ENCODE measurements at places on chromosomes 3 and 15.

GRCh38 chr3:133965906-133966305, 63.8 kb downstream of the SLCO2A1 start:
- DNase-seq = no peak

GRCh38 chr15:37015451-37015850, 84.9 kb downstream of the MEIS2 start:
- no peak for DNase-seq

GRCh38 chr3:14902719-14903118, 44.7 kb upstream of the NR2C2 start:
- no peak for DNase-seq

GRCh38 chr3:178847190-178847589, 224.4 kb downstream of the ZMAT3 start:
- DNase-seq = no peak

- no peak for DNase-seq
These were observed 42.9 kb upstream of the LPP start for GRCh38 chr3:188111002-188111584.

- DNase-seq = no peak
These were observed 25.8 kb downstream of the CCDC12 start for GRCh38 chr3:46950650-46951241.

DNA sequence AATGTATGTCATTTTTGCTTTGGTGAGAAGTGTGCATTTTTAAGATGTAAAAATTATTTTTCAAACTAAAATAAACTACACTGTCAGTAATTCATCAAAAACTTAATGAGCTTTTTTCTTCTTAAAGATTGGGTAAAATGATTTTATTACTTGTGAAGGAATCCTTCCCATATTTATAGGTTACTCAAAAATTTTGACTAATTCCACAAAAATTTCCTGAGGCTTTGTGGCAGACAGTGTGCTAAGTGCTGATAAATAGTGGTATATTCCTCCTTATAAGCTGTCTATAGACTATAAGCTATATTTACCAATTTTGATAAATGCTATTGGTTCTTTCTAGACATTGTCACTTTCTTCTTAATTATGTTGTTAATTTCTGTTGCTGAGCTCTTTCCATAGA, 284.5 kb upstream of the SEMA6D start:
- no peak for DNase-seq

DNA sequence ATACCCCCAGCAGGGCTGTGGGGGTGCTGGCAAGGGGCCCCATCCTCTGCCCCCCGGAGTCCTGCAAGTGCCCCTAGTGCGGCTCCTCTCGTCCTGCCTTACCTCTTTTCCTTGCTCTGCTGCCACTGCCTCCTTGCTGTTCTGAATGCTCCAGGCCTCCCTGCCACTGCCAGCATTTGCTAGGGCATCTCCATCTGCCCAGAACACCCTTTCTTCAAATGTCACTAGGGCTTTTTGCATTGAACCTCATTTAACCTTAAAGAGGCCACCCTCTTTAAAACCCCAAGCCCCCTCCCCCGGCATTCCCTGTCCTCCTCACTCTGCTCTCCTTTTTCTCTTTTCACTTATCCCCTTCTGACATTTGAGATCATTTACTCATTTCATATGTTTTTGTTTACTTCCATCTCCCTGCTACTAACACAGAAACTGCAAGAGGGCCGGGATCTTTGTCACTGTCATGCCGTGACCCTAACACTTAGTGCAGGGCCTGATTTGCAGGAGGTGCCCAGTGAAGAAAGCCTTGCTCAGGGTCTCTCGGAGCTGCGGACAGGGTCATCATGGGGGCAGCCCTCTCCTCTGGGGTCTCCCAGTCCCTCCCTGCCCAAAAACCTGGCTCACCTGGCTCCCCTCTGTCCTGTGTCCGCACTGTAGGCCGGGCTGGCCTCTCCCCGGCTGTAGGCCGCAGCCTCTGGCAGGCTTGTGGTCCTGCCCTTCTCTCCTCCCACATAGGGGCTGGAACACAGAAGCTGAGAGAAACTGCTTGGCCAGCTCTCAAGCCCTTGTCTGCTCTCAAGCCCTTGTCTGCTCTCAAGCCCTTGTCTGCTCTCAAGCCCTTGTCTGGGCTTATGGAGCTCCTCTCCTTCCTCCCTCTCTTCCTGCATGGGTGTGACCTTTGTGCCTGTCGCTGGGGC, at the start of gene ACOX2:
Gene ACOX2, minus strand, starts transcription at position 690 of the 911 bp plus-strand sequence. CDS start 2,084 bp downstream, outside the sequence.
- no peak for DNase-seq

- no peak for DNase-seq
These were observed 33.4 kb downstream of the CCDC33 start for GRCh38 chr15:74269362-74270035.

DNA sequence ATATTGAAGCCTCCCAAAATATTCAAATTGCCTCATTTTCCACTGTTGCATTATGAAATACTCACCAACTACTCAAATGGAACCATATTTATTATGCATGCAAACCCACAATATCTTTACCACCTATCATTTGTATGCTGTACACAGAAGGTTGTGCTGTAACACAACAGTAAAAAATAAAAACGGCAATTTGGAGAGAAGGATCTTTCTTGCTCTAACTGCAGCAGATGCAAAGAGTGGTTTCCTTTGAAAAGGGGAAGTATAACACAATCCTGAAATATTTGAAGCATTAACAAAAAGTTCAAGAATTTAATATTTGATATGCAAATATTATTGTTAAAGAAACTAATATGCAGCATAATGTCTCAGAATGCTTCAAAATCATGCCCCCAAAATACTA, 244.5 kb upstream of the SUCLG2 start:
- DNase-seq = no peak

GRCh38 chr15:99917252-99917651, 184.0 kb upstream of the LYSMD4 start:
- no peak for DNase-seq

DNA sequence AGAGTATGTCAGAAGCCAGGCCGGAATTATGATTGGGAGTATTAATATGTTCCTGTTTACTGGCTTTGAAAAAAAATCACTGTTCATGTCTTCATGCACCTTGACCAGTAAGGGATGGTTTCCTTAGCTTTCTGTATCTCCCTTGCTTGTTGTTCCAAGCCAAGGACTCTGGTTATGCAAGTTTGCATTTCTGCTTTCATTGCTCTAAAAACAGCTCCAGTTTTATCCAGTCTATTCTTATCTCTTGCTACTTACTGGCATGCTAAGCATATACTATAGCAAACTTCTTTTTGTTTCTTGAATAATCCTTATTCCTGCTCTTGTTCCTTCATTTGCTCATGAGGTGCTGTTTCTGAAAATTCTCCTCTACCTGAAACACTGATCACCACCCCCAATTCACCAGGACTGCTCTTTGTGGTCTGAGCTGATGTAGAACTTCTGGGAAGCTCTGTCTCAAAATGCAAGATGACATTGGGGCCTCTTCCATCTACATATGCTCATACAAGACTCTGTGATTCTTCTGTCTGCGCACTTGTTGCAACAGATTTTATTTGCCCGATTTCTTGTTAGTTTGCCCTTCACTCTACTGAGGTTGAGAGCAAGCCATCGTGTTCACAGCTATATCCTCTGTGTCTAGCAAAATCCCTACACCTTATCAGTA, 173.0 kb downstream of the EBLN2 start:
- no peak for DNase-seq

GRCh38 chr3:124981472-124981871, 46.9 kb upstream of the MUC13 start:
- DNase-seq = no peak

GRCh38 chr3:70010346-70010745, 10.8 kb downstream of the SAMMSON start:
- DNase-seq = no peak
